ENCODE measurements at places on chromosomes 4 and X. TPM values are rescaled to one million over a fixed set of nuclear protein-coding genes. Genes with fewer than 3 reads are reported as not detected.

MAGEA2B gene
- total RNA-seq: not detected

UCHL1 gene
- total RNA-seq: 0.41 TPM

UVSSA gene
- total RNA-seq: 44.6 TPM

DNA sequence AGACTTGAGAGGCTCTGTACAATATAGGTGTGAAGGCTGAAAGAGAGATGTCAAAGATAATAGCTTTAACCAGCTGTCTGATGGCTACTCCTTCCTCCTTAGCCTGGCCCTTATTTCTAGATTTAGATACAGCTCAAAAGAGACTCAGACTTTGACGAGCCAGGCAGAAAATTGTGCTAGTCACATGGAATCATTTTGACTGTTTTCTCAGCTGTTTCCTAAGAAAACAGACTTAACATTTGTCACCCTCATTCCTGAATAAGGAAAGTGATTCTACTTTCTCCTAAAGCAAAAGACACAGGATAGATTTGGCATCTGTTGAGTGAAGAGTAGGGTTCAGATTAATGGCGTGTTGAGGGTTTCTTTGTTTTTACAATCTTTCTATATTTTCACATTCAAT lies 340.7 kb downstream of the DHX15 start:
- no peak for DNase-seq
- no peaks in the 10 kb centered on the region for H3K4me1 ChIP-seq
- H3K27me3 ChIP-seq: no peaks in the 10 kb centered on the region
- H3K4me3 ChIP-seq: no peak overlapping the region
- no peaks in the 10 kb centered on the region for H3K36me3 ChIP-seq

GRCh38 chr4:56958111-56958517 lies 19.3 kb downstream of the NOA1 start:
- H3K4me1 ChIP-seq: no peaks in the 10 kb centered on the region
- DNase-seq: no peak
- peaks cover 9% of the 10 kb centered on the region for H3K36me3 ChIP-seq
- H3K27ac ChIP-seq: no peak overlapping the region

GRCh38 chr4:143402776-143403552 lies 66.3 kb downstream of the GAB1 start:
- DNase-seq: no peak
- no peaks in the 10 kb centered on the region for H3K27me3 ChIP-seq
- no peaks in the 10 kb centered on the region for H3K4me1 ChIP-seq
- H3K36me3 ChIP-seq: no peaks in the 10 kb centered on the region

- H3K4me3 ChIP-seq: no peak overlapping the region
- H3K36me3 ChIP-seq: no peaks in the 10 kb centered on the region
- H3K27ac ChIP-seq: no peak overlapping the region
- DNase-seq: no peak
- no peaks in the 10 kb centered on the region for H3K27me3 ChIP-seq
These were observed 102.8 kb upstream of the MXRA5 start for GRCh38 chrX:3449287-3449686.

OTUD4 gene
- total RNA-seq: 60.1 TPM

DNA sequence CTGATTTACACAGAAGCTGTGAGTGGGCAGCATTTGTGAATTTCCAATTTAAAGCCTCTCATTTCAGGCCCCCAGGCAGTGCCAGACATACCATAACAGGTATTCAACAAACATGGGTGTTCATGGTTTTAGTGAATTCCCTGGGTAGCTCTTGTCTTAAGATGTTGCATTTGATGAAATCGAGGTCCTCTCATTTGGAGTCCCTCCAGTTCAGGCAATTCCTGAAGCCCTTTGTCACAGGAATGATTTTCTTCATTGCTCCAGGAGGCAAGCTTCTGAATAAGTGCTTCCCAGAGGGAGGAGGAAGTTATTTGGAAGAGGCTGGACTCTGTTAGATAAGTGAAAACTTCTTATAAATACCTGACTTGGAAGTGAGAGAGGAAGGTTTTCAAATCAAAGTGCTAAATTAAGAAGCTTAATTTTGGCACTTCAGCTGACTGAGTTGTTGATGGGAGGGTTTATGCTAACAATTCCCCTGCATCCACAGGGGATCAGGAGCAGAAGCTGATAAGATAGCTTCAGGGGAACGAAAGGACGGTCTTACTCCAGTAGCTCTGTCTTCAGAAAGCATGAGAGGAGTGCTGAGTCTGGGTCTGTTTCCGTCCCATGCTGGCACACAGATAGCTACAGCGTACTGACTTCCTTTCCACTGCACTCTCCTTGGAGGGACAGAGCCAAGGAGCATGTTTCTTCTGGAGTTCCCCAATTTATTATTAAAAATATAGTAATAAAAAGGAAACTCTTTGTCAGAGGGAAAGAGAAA lies 543.1 kb downstream of the GBA3 start:
- H3K4me1 ChIP-seq: no peaks in the 10 kb centered on the region
- H3K27ac ChIP-seq: no peak overlapping the region
- no peaks in the 10 kb centered on the region for H3K36me3 ChIP-seq
- H3K4me3 ChIP-seq: no peak overlapping the region
